ENCODE measurements at places on chromosomes 4 and X. TPM values are rescaled to one million over a fixed set of nuclear protein-coding genes. Genes with fewer than 3 reads are reported as not detected.

Gene NR3C2
- total RNA-seq = 1.5 TPM

Gene MBNL3
- total RNA-seq = 6.3 TPM

Gene FGFBP1
- total RNA-seq = 18.8 TPM

Gene MTNR1A
- 0.36 TPM for total RNA-seq

Gene GSPT2
- 6.4 TPM for total RNA-seq

Measured in epithelial cell of proximal tubule (primary cell).